ENCODE measurements at places on chromosomes 5 and 9.

- DNase-seq, result no peak
These were observed 47.0 kb downstream of the KCNN2 start for GRCh38 chr5:114408847-114409246.

DNA sequence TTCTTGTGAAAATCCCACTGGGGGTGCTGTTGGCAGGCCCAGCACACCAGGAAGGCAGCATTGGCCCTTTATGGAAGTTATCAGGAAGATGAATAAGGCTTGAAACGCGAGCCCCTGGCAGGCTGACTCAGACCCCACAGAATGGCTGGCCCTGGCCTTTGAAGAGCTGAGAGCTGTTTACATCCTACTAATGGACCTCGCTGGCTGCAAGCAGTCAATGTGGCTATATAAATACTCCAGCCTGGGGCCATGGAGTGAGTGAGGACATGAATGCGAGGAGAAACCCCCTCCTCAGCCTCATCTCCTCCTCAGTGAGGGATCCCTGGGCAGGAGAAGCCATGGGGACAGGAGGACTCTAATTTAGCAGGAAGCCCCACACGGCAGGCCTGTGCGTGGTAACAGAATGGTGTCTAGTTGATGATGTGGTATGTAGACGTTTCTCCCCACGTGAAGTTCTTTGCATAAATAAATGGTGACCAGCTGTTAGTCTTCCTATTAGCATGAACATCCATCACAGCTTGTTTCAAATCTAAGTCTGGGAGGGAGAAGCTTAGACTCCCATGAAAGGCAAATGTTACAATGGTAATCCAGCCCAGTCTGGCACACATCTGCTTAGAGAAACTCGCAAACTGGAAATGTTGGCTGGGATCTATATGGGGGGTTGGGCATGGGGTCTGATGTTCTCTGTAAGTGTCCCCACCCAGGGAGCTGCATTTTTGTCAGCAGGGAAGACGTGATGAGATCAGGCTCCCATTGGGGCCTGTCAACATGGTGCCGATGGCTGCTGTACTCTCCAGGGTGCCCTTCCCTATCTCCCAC is 175.1 kb upstream of the PITX1 start:
- DNase-seq, result peak; percentile 97

GRCh38 chr5:149423049-149423793 is 44.1 kb upstream of the IL17B start:
- DNase-seq, result no peak

GRCh38 chr9:10512144-10512543 is 100.7 kb downstream of the PTPRD start:
- no peak for DNase-seq

DNA sequence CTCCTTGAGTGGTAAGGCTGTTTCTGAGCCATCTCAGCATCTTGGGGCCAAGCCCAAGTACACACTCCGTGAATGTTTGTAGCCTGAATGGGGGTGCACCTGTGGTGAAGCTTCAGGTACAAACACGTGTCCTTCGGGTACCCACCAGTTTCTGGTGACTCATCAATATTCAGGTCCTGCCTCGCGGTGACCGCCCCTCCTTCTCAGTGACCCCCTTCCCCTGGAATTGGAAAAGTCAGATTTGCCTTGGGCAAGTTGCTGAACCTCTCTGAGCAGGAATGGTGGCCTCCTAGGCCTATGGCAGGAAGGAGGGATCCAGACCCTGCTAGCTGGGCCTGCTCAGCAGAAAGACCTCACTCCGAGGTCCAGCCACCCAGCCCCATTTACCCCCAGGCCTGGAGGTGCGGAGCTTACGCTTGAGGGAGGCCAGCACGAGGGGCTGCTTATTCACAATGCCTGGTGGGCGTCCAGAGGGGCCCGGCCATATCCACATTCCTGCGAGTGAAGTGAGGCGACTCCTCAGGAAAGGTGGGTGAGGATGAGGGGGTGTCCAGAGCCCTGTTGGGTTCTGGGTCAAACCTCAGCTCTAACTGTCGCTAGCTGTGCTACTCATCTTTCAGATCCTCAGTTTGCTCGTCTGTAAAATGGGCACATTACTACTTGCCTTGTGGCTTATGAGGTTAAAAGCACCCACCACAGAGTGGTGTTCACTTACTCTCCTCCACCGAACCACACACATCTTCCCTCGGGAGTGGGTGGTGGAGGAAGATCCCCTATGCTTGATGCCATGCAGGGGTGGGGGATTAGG is 7.0 kb downstream of the ADGRD2 start:
- DNase-seq, result no peak

- no peak for DNase-seq
These were observed 34.9 kb upstream of the SYNPO start for GRCh38 chr5:150605546-150605945.

GRCh38 chr5:51618234-51618633 is 235.0 kb downstream of the ISL1 start:
- DNase-seq, result no peak

DNA sequence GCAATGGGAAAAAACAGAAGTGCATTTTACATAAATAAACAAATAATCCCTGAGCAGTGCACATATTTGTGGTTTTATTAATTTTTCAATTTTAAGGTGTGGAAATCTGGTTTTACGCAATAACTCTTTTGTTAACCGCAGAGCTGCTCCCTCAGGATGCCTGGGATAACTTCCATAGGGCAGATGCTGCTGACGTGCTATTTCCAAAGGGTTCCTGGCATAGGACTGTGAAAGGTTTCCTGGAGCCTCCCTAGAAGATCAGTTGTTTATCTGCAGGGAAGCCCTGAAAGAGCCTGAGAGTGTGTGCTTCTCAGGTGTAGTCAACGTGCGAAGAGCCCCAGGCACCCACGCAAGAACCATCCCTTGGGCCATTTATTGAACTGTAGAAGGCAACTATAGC is 443.5 kb downstream of the PLK2 start:
- no peak for DNase-seq

DNA sequence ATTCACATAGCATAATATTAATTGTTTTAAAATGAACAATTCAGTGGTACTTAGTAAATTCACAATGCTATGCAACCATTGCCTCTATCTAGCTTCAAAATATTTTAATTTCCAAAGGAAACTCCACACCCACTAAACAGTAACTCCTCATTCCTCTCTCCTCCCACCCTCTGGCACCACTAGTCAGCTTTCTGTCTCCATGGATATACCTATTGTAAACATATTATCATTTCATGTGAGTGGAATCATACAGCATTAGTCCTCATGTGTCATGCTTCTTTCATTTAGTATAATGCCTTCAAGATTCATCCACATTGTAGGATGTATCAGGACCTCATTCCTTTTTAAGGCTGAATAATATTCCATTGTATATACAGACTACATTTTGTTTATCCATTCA is 48.6 kb downstream of the PHF2 start:
- no peak for DNase-seq

DNA sequence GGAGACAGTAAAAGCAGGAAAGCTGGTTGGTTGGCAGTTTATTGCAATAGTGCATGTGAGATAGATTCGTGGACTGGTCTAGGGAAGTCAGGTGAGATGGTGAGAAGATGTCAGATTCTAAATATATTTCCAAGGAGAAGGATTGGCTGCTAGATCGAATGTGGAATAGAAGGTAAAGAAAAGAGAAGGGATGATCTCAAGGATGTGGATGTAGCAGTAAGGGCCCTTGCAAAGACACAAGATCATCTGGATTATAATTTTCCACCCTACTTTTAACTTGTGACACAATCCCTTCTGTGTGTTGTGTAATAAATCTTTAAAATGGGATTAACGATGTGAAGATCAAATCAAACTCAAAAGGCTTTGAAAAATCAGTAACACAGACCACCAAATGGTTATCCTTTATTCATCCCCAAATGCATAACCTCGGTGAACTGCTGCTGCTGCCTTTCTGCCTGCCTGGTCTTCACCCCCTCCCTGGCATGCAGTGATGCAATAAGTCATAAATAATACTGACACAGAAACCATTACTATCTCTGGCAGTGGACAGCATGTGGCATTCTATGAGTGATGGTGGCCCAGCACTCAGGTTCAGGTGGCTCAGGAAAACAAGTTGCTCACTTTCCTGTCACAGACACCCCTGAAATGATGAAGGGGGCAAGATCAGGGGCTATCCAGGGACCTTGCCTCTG is 178.4 kb downstream of the FAM114A2 start:
- DNase-seq, result no peak

GRCh38 chr5:167587772-167588437 is 703.5 kb upstream of the WWC1 start:
- DNase-seq, result peak; percentile 48

DNA sequence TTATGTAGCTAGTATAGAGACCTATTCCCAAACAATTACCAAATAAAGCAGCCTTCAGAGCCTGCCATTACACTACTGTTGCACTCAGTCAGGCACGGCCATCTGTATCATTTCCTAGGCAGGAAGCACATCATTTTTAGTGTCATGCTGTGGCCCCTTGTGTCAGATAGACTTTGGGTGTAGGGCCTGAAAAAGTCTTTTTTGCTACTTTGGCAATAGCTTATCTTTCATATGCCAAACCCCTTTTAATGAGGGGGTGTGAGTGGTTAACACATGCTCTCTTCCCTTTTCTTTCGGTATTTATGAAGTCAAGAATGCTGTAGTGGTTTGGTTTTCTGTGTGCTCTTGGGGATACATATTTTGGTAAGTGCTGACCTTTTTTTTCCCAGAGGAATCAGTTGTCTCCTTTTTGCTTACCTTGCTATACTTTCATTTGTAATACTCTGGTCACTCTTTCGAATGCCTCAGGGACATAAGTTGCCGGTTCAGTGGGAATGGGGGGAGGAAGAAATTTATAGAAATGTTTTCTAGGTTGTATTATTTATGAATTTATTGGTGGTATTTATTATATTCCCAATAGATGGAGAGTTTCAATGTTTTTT is 209.8 kb downstream of the CSNK1G3 start:
- DNase-seq, result no peak

GRCh38 chr5:150675069-150675468 is 14.0 kb downstream of the MYOZ3 start:
- DNase-seq, result no peak

DNA sequence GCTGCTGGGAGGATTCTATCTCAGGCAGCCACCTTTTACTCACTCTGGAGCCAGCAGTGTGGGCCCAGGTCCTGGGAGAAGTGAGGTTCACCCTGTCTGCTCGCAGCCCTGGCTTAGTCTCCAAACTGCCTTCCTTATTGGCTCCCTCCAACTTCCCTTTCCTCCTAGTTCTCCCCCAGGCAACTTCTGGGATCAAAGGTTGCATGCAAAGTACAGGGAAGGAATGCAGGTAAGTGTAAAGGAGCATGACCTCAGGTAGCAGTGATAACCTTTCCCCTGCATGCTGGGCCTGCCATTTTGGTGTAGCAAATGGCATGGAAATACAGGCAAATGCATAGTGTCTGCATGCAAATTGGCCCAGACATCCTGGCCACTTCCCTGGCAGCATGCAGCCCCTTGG is 53.8 kb upstream of the ARAP3 start:
- no peak for DNase-seq

GRCh38 chr5:40743771-40744170 is 12.0 kb downstream of the TTC33 start:
- DNase-seq, result no peak

GRCh38 chr9:70495514-70495913 is 81.1 kb upstream of the KLF9 start:
- DNase-seq, result no peak

- no peak for DNase-seq
These were observed 102.2 kb downstream of the SERINC5 start for GRCh38 chr5:80153586-80154126.

DNA sequence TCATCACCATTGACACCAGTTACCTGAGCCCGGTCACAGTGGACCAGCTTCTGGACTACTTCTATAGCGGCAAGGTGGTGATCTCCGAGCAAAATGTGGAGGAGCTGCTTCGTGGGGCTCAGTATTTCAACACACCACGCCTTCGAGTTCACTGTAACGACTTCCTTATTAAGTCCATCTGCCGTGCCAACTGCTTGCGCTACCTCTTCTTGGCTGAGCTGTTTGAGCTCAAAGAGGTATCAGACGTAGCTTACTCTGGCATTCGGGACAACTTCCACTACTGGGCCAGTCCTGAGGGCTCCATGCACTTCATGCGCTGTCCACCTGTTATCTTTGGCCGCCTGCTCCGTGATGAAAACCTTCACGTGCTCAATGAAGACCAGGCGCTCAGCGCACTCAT is 520 bp downstream of the CCIN start:
- no peak for DNase-seq

- DNase-seq, result no peak
These were observed 346.9 kb downstream of the ZSWIM6 start for GRCh38 chr5:61678966-61679365.

- DNase-seq, result no peak
These were observed 40.6 kb downstream of the IRX2 start for GRCh38 chr5:2710910-2711309.

GRCh38 chr5:177429248-177430040 is 3.0 kb downstream of the GRK6 start:
- no peak for DNase-seq

DNA sequence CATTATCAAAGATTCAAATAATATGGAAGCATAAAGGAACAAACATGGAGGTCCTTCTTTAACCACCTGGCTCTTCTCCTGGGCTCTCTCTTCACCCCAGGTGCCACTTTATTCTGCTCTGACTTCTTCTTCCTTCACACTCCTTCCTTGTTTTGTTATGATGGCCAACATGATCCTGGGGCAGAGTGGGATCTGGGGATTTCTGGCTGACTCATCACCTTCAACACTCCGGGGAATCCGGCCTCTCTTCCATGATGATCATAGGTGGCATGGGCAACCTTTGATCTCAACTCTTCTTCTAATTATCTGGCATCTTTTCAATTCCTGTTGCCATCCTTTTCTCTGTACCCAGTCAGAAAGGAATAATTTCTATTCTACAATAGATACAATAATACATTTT is 62.1 kb upstream of the TRPC7 start:
- no peak for DNase-seq

- DNase-seq, result peak; percentile 88
These were observed 18.1 kb upstream of the SSBP2 start for GRCh38 chr5:81768935-81769452.

GRCh38 chr9:111016426-111017045 is 21.7 kb downstream of the LPAR1 start:
- DNase-seq, result no peak

- DNase-seq, result no peak
These were observed 771.2 kb upstream of the DMAC1 start for GRCh38 chr9:8570776-8571175.

- DNase-seq, result no peak
These were observed 17.4 kb downstream of the CDH9 start for GRCh38 chr5:27020973-27021372.

DNA sequence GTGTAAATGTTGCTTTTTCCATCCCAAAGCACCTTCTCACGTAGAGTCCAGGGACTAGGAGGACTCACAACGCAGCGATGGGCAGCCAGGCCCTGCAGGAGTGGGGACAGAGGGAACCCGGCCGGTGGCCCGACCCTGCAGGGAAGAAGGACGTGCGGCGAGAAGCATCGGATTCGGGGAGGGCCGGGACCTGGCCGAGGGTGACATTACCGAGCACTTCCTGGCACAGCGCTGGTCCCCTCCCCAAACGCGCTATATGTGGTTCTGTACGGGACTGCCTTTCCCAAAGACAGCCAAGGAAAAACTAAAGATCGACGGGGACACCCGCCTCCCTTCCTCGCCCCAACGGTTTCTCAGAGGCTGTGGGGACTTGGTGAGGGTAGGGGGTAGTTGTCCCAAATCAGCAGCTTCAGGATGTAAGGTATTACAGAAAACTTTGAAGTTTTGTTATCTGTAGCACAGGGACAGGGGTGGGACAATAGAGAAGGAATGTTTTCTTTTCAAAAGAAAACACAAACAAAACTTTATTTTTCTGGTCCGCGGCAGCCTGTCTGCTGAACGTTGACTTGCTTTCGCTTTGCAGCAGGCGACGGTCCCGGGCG is 887 bp upstream of the MAP3K1 start:
- DNase-seq, result peak; percentile 69

Measured in SJSA1 (cell line).